Bone marrow (tissue), 2 donors: ENCODE measurements at places on chromosomes 1 and 21.
A peak's percentile ranks its signal among the peaks of the same experiment; 100 is the strongest.

- DNase-seq = no peak
Measured at GRCh38 chr1:1228187-1228586, 3.6 kb downstream of the SDF4 start.

DNA sequence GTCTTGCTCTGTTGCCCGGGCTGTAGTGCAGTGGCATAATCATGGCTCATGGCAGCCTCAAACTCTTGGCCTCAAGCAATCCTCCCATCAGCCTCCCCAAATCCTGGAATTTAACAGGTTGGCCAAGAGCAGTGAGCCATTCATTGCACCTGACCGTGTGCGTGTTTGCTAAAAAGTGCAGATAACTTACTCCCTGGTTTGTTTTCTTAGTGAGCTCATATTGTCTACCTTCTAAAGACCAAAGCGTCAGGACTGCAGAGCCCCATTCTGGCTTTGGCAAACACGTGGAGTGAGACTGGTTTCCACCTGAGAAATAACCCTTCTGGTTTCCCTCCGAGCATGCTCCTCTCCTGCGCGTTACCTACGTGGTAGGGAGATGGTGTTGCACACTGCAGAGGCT lies 32.2 kb upstream of the CA6 start:
- DNase-seq = no peak

DNA sequence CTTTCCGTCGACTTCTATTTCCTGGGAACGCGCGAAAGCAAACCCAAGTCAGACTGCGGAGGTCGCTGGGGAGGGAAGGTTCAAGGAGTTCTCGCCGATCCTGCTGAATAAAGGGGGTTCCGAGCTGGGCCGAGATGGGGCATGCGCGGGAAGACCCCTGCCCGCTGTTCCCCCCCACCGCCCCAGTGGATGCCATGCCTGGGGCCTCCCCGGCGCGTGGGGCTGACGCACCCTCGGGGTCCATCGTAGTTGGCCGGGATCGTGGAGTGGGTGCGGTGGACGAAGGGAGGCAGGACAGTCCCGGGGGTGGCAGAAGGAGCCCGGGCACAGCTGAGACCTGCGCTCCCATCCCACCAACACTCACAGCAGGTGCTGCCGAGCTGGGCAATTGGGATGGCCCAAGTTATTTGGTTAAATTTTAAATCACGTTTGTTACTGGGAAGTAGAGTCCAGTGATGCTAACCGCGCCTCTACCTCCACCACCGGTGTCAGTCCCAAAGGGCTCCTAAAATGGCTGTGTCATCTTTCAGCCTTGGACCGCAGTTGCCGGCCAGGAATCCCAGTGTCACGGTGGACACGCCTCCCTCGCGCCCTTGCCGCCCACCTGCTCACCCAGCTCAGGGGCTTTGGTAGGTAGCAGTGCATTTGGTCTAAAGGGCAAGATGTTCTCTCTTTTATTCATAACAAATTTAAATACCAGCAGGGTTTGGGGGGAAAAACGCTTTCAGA lies 801 bp downstream of the MX1 start:
- DNase-seq = no peak

- peak; percentile 78 for DNase-seq
Measured at GRCh38 chr1:173161510-173162221, 45.5 kb downstream of the TNFSF4 start.

DNA sequence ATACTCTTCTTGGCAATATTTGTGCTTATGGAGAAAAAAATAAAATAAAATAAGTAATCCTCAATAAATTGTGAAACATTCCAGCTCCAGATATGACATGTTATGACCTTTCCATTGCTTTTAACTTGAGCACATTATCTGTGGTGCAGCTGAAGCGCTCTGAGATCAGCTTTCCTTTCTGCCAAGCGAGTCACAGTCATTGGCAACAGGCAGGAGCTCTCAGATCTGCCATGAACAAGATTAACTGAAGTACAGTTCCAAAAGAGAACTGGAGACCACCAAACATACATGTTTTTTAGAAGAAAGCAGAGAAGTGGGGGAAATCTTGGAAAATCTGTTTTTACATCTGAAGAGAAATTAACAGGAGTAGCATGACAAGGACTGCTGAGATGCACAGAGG lies 89.2 kb upstream of the DSCAM start:
- DNase-seq = no peak

DNA sequence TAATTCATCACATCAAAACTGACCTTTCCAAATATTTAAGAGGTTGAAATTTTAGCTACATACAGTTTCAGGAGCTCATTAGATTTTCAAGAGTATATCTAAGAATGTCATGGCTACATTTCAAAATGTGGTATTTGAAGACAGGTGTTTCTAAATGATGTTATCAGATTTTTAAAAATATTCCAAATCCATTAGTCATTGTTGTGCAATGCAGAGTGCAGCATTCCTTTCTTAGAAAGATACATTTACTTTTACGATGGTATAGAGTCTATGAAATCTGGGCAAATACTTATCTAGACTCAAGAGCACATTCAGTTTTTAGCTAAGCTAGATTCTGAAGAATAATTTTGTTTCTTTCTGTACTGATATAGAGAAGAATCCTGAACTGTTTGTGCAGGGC lies 230.3 kb downstream of the CHRM3 start:
- no peak for DNase-seq

GRCh38 chr1:53599481-53599880 lies 139.5 kb downstream of the GLIS1 start:
- no peak for DNase-seq

DNA sequence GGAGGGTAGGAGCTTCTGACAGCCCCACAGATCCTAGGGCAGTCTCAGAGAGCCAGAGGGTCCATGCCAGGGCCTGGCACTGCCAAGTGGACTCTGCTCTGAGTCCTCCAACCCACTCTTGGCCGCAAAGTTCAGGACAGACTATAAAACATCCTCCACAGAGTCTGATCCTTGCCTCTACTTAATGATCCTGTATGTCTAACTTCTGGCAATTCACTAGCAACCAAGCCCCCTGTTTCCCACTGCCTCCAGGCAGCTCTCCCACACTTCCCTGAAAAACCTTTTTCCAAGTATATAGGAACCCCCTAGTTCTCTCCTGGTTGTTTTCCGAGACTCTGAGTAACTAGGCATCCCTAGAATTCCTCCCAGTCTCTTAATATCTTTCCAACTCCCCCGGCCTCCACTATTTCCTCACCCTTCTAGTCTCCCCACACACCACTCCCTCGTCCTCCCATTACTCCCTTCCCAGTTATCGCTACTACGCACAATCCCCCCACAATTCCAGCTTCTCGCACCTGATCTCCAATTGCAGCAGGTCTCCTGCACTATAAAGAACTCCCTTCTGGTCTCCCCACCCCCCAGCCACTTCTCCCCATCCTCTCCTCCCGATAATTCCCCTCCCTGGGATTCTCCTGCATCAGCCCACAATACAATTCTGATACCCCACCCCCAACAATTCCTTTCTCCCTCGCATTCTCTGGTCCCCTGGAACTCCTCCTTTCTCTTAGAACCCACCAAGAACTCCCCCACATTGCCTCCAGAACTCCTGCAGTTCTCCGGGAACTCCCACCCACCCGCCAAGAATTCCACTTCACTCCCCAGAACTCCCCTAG lies 574 bp downstream of the IGSF9 start:
- no peak for DNase-seq
